ENCODE measurements at places on chromosomes 11 and 22. TPM values are rescaled to one million over a fixed set of nuclear protein-coding genes. Genes with fewer than 3 reads are reported as not detected.

GRCh38 chr11:83004746-83005556 lies 66.7 kb downstream of the RAB30 start:
- DNase-seq, result no peak

Gene OR4C3
- not detected for total RNA-seq

GRCh38 chr11:88178191-88178590 lies 2.9 kb upstream of the RAB38 start:
- no peak for DNase-seq

Gene RASSF10
- not detected for total RNA-seq

GRCh38 chr11:17792161-17792560 lies 57.6 kb downstream of the KCNC1 start:
- DNase-seq, result no peak

Gene PDE2A
- total RNA-seq, result 28.1 TPM

- no peak for DNase-seq
Measured at GRCh38 chr11:79050786-79051185, 390.0 kb downstream of the TENM4 start.

DNA sequence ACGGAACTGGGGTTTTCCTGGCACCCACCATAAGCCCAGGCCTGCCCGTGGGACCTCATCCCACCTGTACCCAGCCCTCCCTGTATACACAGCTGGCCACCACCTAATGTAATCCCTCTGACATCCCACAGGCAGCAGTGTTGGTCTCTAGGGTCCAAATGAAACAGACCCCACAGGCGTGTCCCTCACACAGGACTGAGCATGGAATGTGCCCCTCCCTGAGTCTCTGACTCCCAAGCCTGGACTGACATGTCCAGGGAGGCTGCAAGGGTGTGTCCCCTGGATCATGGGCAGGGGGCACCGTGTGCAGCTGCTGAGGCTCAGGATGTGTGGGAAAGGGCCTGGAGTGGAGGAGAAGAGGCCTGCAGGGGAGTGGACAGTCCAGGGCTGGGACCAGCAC lies 50.6 kb upstream of the PPARA start:
- no peak for DNase-seq

Measured in thoracic aorta (tissue), 2 donors.